ENCODE measurements at places on chromosomes 7 and 10. TPM values are rescaled to one million over a fixed set of nuclear protein-coding genes. Genes with fewer than 3 reads are reported as not detected.

HDAC9 gene
- 5.6 TPM for total RNA-seq

DNA sequence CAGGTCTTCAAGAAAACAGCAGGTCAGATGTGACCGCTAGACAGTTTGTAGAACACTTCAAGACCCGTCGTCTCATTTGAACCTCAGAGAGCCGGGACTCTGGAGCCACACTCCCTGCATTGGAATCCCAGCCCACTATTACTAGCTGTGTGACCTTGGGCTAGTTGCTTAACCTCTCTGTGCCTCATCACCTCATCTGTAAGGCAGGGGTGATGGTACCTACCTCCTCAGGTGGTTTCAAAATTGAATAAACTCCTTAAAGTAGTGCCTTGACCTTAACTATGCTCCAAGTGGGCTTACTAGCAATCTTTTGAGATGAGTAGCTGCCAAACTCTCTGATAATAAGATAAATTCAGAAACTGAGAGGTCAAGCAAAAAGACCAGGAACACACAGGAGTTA lies 43.8 kb downstream of the OGDH start:
- peak; percentile 5 for DNase-seq

ELOVL3 gene
- not detected for total RNA-seq

SLC18A3 gene
- total RNA-seq = not detected

LRRN3 gene
- total RNA-seq = 8.2 TPM

IFIT1B gene
- not detected for total RNA-seq

- DNase-seq = no peak
Observed at GRCh38 chr10:127537924-127538323, 11.2 kb upstream of the NPS start.

RASSF4 gene
- total RNA-seq = 35.1 TPM

SLC18A2 gene
- 0.04 TPM for total RNA-seq

DGKI gene
- total RNA-seq = not detected

ANKRD30A gene
- not detected for total RNA-seq

Data from gastrocnemius medialis (tissue), 4 donors.